ENCODE measurements at places on chromosomes 4 and X. TPM values are rescaled to one million over a fixed set of nuclear protein-coding genes. Genes with fewer than 3 reads are reported as not detected.

DNA sequence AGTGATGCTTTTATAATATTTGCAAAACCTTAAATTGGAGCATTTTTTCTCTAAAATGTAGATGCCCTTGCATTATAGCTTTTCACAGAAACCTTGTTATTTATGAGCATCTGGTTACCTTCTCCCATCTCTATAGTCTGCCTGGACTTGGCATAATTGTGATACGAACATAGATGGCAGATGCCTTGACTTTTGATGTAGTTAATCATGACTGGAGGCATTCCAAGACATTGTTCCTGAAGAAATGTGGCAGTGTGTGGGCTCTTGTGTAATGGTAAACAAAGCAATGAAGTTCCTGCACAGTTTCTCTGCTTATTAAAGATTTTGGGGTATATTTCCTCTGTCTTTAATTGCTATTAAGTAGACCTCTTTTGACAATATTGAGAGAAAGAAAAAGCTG, 500.1 kb downstream of the PCDH19 start:
- H3K4me1 ChIP-seq: peaks cover 10% of the 10 kb centered on the region
- no peaks in the 10 kb centered on the region for H3K36me3 ChIP-seq
- no peaks in the 10 kb centered on the region for H3K27me3 ChIP-seq

DNA sequence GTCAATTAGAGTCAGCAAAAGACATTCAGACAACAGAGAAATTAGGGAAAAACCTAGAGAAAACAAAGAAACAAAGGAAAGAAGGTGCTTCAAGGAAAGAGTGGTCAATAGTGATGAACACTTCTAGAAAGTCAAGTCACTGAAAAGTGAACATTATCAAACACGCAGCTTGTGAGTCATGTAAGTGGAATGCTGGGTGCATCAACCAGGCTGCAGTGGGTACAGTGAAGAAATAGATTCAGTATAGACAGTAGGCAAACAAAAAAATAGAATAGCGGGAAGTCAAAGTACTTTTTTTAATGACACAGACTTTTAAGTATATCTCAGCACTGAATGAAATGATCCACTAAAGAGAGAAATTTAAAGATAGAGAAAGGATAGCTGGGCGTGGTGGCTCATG, 245.8 kb downstream of the ARHGAP24 start:
- H3K36me3 ChIP-seq: no peaks in the 10 kb centered on the region
- no peak for DNase-seq
- H3K4me1 ChIP-seq: peaks cover 4% of the 10 kb centered on the region
- no peak overlapping the region for H3K27ac ChIP-seq
- H3K4me3 ChIP-seq: no peak overlapping the region

DNA sequence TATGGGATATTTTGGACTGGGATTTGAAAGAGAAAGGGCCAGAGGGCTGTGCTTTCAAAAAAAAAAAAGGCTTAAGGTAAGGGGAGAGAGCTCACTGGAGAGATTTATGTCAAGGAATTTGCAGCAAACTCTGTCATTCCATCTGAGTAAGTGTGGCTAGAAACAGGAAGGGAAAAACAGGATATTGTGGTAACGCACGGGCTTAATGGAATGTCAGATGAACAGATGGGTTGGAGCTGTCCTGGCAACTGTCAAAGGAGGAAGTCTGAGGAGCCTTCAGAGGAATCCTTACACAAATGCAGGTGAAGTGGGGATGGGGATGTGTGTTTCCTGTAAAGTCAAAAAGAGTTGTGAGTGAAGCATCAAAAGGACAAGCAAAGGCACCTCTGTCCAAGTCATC, 15.1 kb upstream of the NKX3-2 start:
- peaks cover 3% of the 10 kb centered on the region for H3K27me3 ChIP-seq
- H3K4me3 ChIP-seq: no peak overlapping the region
- no peak for DNase-seq
- H3K27ac ChIP-seq: no peak overlapping the region
- no peaks in the 10 kb centered on the region for H3K4me1 ChIP-seq

DNA sequence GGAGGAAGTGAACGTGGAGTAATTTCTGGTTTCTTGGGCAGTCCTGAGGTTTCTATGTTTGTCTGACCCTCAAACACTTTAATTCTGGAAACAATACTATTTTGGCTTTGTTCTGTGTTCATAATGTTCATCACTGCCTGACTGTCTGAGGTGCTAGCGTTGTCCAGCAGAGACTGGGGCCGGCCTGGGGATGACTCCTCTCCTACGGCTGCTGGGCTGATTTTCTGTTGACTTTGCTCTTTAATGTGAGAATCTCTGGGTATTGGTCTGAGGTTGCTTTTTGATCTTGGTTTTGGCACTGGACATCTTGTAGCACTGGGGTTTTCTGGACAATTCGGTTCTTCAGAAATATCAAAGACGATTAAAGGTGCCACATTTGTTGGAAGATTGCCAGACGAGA, 75.8 kb downstream of the RPS3A start:
- H3K4me3 ChIP-seq: no peak overlapping the region
- no peaks in the 10 kb centered on the region for H3K27me3 ChIP-seq
- DNase-seq: no peak
- peaks cover 15% of the 10 kb centered on the region for H3K36me3 ChIP-seq

DNA sequence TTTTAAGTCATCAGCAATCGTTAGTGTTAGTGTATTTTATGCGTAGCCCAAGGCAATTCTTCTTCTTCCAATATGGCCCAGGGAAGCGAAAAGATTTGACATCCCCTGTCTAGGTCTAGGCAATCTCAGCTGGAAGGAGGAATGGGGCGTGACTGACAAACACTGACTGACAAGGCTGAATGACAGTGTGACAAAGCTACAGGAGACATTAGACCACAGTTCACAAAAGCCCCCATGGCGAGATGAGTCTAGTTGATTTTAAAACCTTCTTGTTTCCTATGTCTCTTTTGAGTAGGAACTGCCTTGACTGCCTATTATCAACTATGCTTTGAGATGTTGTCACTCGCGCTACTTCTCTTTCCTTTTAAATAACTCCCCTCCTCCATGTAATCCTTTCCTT, 42.3 kb downstream of the QRFPR start:
- peak overlapping the region; percentile 52 for H3K27ac ChIP-seq
- DNase-seq: no peak
- H3K4me1 ChIP-seq: peaks cover 7% of the 10 kb centered on the region
- peaks cover 5% of the 10 kb centered on the region for H3K27me3 ChIP-seq
- H3K4me3 ChIP-seq: no peak overlapping the region

GRCh38 chr4:20687864-20688263, 12.4 kb upstream of the PACRGL start:
- H3K36me3 ChIP-seq: no peaks in the 10 kb centered on the region
- H3K27ac ChIP-seq: no peak overlapping the region

DNA sequence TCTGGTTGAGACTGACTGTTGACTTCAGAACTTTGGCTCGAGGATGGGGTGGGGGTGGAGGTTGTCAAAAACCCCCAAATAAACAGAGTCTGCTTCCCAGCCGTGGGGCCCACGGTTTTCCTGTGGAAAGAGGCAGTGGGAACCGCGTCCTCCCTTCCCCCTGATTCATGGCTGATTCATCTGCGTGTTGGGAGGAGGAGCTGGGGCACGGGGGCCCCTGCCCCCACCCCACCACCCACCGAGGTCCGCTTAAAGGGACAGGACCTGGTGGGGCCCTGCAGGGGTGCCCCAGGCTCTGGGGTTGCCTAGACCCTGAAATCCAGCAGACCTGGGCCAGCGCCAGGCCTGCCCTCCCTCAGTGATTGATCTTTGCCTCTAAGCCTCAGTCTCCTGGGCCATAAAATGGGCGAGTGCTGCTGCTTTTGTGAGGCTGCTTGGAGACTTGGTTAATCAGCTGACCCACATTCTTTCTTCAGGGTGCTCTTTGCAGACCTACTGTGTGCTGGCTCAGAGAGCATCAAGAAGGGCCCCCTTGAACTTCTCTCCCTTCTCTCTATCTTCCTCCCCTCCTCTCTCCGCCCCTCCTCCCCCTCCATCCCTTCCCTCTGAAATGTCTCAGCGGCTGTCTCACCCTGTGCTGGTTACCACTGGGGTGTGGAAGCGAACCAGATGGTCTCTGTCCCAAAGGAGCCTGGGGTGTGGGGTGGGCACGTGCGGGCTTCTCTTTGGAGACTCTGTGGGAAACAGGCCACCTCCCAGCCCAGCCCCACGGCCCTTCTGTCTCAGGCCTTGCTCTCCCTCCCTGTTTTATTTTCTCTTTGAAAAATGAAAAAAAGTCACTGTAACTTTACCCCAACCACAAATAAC, 9.1 kb downstream of the HTRA3 start:
- H3K36me3 ChIP-seq: no peaks in the 10 kb centered on the region
- no peak for DNase-seq
- H3K4me1 ChIP-seq: peaks cover 5% of the 10 kb centered on the region
- no peak overlapping the region for H3K27ac ChIP-seq
- H3K4me3 ChIP-seq: no peak overlapping the region

DNA sequence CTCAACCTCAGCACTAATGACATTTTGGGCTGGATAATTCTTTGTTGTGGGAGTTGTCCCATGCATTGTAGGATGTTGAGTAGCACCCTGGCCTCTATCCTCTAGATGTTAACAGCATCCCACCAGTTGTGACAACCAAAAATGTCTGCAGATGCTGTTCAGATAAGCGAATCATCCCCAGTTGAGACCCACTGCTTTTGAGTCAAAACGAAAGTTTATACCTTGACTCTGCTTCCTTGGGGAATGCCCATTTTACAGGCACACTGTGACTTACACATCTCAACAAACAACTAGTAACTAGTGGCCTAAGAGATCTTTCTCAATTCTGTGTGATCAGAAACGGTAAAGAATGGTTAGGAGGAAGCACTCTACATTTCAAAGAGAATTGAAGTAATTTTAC, 37.0 kb downstream of the SEPSECS start:
- no peaks in the 10 kb centered on the region for H3K27me3 ChIP-seq
- no peak overlapping the region for H3K27ac ChIP-seq
- no peak for DNase-seq
- H3K4me1 ChIP-seq: peaks cover 5% of the 10 kb centered on the region
- H3K4me3 ChIP-seq: no peak overlapping the region

- DNase-seq: no peak
- H3K27ac ChIP-seq: no peak overlapping the region
- H3K36me3 ChIP-seq: no peaks in the 10 kb centered on the region
- H3K4me3 ChIP-seq: no peak overlapping the region
- H3K4me1 ChIP-seq: no peaks in the 10 kb centered on the region
These were observed 5.4 kb downstream of the SULT1B1 start for GRCh38 chr4:69754926-69755580.

GRCh38 chrX:155262970-155263754, 1.1 kb downstream of the RAB39B start:
- DNase-seq: no peak
- peaks cover 2% of the 10 kb centered on the region for H3K36me3 ChIP-seq
- H3K4me1 ChIP-seq: peaks cover 15% of the 10 kb centered on the region

The ATP1B4 gene
- not detected for total RNA-seq

The SSX4B gene
- total RNA-seq: not detected

The CENPVL2 gene
- total RNA-seq: 1.6 TPM

All from neural crest cell (in vitro differentiated cells).